ENCODE measurements at places on chromosomes 7 and 10. TPM values are rescaled to one million over a fixed set of nuclear protein-coding genes. Genes with fewer than 3 reads are reported as not detected.

GRCh38 chr10:33026422-33026821 is 68.4 kb upstream of the ITGB1 start:
- no peak overlapping the region for H3K4me3 ChIP-seq
- no peak overlapping the region for H3K27ac ChIP-seq
- H3K36me3 ChIP-seq, result no peaks in the 10 kb centered on the region
- DNase-seq, result no peak
- H3K4me1 ChIP-seq, result peaks cover 36% of the 10 kb centered on the region

GRCh38 chr10:3186368-3186767 is 13.8 kb upstream of the PITRM1 start:
- peaks cover 20% of the 10 kb centered on the region for H3K4me1 ChIP-seq
- H3K27me3 ChIP-seq, result peaks cover 26% of the 10 kb centered on the region
- DNase-seq, result peak; percentile 79
- H3K4me3 ChIP-seq, result no peak overlapping the region

- H3K36me3 ChIP-seq, result no peaks in the 10 kb centered on the region
- H3K27ac ChIP-seq, result no peak overlapping the region
- no peak for DNase-seq
- H3K27me3 ChIP-seq, result peaks cover 3% of the 10 kb centered on the region
Observed at GRCh38 chr7:44498230-44498954, 7.9 kb upstream of the NUDCD3 start.

DNA sequence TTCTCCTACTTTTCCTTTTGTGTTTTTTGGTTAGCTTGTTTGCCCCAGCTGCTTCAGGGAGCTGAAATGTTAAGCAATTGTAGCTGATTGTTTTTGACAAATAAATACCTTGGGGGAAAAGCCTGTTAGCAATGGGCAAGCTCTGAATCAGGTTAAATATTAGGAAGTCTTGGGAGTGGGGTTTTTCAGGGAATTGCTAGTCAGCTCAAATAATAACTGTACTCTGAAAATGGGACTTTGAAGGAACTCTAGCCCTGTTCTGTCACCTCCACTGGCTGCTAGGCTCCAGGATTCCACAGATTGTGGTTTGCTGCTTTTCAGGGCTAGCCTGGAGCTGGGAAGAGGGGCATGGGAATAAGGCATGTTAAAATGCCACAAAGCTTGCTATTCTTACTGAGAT is 39.5 kb downstream of the ADK start:
- peaks cover 7% of the 10 kb centered on the region for H3K36me3 ChIP-seq
- H3K27ac ChIP-seq, result peak overlapping the region; percentile 96
- H3K27me3 ChIP-seq, result no peaks in the 10 kb centered on the region
- peak overlapping the region; percentile 69 for H3K4me3 ChIP-seq
- peaks cover 60% of the 10 kb centered on the region for H3K4me1 ChIP-seq

DNA sequence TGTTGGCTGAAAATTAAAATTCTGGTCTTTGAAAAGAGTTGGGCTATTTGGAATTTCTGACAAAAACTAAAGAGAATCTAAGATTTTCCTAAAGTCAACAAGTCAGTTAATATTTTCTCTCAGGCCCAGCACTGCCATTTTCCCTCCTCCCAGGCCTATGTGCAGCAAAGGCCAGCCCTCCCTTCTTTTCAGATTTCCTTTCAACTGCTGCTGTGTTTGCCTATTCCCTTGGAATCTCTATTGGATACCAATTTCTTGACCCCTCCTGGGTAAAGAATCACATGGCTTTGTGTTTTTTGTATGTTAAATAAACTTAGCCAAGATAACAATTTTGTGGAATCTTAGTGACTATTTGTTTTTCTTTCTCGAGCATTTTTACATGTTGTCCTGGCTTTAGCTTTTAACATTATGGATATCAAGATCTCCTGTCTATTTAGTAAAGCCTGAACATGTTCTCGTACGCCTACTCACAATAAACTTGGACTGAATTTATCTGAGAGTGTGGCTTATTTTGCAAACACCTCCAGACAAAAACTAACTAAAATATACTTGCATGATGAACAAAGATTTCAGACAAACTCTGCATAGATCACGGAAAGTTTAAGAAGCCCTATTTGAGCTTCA is 19.9 kb downstream of the MACC1 start:
- H3K27me3 ChIP-seq, result no peaks in the 10 kb centered on the region
- H3K4me3 ChIP-seq, result no peak overlapping the region
- H3K4me1 ChIP-seq, result peaks cover 3% of the 10 kb centered on the region
- no peak overlapping the region for H3K27ac ChIP-seq

- no peak overlapping the region for H3K27ac ChIP-seq
- no peak for DNase-seq
- no peaks in the 10 kb centered on the region for H3K27me3 ChIP-seq
- peaks cover 21% of the 10 kb centered on the region for H3K36me3 ChIP-seq
- no peak overlapping the region for H3K4me3 ChIP-seq
Observed at GRCh38 chr10:99766302-99766681, 16.1 kb upstream of the ABCC2 start.

- H3K27ac ChIP-seq, result peak overlapping the region; percentile 37
- no peak for DNase-seq
- H3K27me3 ChIP-seq, result no peaks in the 10 kb centered on the region
- peaks cover 19% of the 10 kb centered on the region for H3K36me3 ChIP-seq
- H3K4me3 ChIP-seq, result no peak overlapping the region
Observed at GRCh38 chr7:4715410-4715776, 33.3 kb downstream of the FOXK1 start.

- H3K27me3 ChIP-seq, result peaks cover 5% of the 10 kb centered on the region
- no peak for DNase-seq
- no peaks in the 10 kb centered on the region for H3K4me1 ChIP-seq
Observed at GRCh38 chr7:122291189-122291588, 13.4 kb downstream of the FEZF1 start.

DNA sequence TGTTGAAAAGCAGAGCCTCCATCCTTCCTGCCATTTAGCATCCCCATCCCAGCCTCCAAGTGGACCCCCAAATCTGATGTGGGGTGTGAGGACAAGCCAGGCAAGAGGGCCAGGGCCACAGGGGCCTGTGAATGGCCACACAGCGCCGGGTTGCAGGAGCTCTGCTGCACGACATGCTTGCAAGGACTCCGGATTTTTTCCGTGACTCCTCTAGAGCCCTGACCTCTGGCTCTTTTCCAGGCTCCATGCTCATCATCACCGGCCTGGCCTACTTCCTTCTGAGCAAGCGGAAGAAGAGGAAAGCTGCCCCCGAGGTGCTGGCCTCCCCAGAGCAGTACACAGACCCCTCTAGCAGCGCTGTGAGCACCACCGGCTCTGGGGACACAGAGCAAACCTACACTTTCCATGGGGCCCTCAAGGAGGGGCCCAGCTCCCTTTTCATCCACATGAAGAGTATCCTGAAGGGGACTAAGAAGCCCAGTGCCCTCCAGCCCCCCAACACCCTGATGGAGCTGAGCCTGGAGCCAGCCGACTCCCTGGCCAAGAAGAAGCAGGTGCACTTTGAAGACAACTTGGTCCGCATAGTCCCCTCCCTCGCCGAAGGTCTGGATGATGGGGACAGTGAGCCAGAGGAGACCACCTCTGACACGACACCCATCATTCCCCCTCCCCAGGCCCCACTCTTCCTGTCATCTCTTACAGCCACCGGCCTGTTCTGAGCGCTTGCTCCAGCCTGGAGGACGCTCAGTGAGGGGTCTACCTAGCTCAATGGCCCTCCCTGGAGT is 23.5 kb downstream of the TMEM72 start:
- no peak overlapping the region for H3K27ac ChIP-seq
- peaks cover 5% of the 10 kb centered on the region for H3K4me1 ChIP-seq
- no peak overlapping the region for H3K4me3 ChIP-seq
- H3K27me3 ChIP-seq, result no peaks in the 10 kb centered on the region

HOXA7 gene
- total RNA-seq, result not detected

INMT gene
- total RNA-seq, result 0.07 TPM

UBTD1 gene
- total RNA-seq, result 1.5 TPM
